Activated naive CD4-positive, alpha-beta T cell (primary cell): ENCODE measurements at places on chromosomes 1 and 21.

DNA sequence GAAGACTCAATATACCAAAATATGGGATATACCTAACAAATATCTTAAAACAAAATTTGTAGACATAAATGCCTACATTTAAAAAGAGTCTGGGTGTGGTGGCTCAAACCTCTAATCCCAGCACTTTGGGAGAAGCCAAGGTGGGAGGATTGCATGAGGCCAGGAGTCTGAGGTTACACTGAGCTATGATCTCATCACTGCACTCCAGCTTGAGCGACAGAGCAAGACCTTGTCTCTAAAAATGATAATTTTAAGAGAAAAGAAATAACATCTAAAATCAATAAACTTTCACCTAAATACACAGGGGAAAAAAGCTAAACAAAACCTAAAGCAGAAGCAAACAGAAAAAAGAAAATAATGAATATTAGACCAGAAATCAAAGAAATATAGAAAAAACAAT, 102.7 kb upstream of the PBX1 start:
- no peak for DNase-seq

DNA sequence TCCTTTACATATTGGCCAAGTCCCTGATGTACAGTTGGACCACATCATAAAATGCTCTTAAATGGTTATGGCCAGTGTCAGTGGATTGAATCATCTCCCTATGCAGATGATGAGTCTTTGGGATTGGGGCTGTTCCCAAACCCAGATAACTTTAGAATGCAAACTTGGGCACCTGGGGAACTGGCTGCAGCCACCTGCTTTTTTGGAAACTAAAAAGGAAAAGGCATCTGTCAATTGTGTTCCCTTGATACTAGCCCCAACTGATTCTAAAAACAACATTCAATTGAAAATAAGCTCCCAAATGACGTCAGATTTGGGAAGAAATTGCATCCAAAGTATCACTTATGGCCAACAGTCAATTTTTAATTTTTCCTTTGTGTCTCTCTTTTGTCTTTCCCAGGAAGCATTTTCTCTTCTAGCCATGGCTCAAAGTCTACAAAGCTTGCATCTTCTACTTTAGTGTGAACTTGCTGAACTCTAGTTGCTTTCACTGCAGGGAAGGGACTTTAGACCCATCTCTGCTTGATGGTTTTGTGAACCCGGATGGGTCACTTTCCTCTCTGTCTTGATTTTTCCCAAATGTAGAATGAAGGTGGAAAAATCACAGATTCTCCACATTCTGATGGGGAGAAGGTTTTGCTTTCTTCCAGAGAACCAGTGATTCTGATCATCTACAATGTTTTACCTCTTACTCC, 402.3 kb upstream of the USP24 start:
- DNase-seq = no peak

DNA sequence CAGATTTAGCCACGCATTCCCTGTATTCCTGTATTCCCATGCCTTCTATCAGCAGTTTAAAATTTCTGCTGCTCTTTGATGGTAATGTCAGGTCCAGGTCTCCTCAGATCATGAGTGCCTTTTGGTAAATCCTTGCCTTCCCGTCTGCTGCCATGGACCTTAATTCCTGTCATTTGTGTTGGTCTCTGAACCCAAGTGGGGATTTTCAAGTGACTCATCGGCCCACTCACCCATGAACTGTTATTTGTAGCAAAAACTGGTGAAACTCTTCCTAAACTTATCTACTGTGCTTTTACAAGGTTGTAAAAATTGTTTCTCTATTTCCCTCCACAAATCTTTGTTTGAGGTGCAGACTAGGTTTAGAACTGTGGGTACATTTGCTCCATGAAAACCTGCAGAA, 47.4 kb downstream of the ACTN2 start:
- no peak for DNase-seq

GRCh38 chr1:184465489-184466146, 78.8 kb downstream of the C1orf21 start:
- no peak for DNase-seq

- DNase-seq = no peak
These were observed 75.5 kb downstream of the JAK1 start for GRCh38 chr1:64890699-64891447.

DNA sequence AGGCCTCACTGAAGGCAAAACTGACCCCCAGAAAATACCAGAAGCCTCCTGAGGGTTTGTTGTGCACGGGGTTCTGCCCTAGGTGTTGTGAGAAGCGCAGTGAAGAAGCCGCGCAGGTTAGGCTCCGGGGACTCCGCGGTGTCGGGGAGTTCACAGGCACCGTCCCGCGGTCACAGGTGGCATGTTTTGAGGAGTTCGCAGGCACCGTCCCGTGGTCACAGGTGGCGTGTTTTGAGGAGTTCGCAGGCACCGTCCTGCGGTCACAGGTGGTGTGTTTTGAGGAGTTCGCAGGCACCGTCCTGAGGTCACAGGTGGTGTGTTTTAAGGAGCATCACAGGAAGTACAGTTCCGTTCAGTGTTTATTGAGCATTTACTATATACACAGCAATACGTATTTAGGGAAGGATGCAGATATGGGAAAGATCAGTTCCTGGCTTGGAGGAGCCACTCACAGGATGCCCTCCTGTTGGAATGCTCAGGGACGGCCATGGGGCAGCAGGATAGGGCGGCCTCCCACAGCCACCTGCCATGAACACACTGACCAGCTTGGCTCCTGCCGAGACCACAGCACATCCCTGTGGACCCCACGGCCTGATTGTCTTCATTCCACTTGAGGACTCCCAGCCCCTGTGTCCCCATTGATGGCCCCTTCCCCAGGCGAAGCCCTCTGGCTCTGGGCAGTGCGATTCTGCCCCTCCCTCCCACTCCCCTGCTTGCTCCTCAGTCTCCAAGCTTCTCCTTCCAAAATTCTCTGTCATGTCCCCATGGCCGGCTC, 86.0 kb upstream of the VAMP3 start:
- DNase-seq = no peak

GRCh38 chr1:94068999-94069918, 51.7 kb downstream of the ABCA4 start:
- DNase-seq = no peak

- DNase-seq = no peak
These were observed 28.8 kb downstream of the VANGL2 start for GRCh38 chr1:160429125-160429561.

GRCh38 chr21:44052071-44052829, 40.1 kb downstream of the TRAPPC10 start:
- DNase-seq = no peak

GRCh38 chr1:15804060-15804459, 3.4 kb downstream of the UQCRHL start:
- DNase-seq = no peak

DNA sequence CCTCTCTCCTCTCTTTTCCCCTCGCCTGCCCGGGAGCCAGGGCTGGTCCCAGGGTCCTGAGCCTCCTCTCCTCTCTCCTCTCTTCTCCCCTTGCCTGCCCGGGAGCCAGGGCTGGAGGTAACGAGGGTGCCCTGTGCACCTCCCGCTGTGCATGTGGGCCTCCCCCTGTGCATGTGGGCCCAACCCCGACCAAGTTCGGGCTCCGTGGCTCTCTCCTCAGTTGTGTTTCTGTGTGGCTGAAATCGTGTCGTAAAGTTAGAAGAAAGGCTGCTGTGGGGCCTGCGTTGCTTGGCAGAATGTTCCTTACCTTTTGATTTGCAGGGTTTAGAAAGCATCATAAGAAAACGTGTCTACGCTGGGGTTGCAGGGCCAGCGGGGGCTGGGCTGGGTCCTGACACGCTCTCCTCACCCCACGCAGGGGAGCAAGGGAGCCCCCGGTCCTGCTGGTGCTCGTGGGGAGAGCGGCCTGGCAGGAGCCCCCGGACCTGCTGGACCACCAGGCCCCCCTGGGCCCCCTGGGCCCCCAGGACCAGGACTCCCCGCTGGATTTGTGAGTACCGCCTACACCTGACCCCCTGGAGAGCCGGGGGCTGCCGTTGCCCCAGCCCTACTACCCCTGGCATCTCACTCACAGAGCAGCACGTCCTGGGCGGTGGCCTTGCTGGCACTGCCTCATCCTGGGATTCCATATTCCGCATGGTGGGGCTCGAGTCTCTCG, 55.6 kb downstream of the SLC19A1 start:
- no peak for DNase-seq

- DNase-seq = no peak
These were observed 43.4 kb upstream of the COL6A2 start for GRCh38 chr21:46054451-46054881.

- DNase-seq = no peak
These were observed 228.5 kb downstream of the CACNA1E start for GRCh38 chr1:181711820-181712219.

- DNase-seq = no peak
These were observed 5.3 kb downstream of the IGSF9 start for GRCh38 chr1:159940006-159940620.

GRCh38 chr1:208541225-208541855, 297.2 kb upstream of the PLXNA2 start:
- DNase-seq = no peak

DNA sequence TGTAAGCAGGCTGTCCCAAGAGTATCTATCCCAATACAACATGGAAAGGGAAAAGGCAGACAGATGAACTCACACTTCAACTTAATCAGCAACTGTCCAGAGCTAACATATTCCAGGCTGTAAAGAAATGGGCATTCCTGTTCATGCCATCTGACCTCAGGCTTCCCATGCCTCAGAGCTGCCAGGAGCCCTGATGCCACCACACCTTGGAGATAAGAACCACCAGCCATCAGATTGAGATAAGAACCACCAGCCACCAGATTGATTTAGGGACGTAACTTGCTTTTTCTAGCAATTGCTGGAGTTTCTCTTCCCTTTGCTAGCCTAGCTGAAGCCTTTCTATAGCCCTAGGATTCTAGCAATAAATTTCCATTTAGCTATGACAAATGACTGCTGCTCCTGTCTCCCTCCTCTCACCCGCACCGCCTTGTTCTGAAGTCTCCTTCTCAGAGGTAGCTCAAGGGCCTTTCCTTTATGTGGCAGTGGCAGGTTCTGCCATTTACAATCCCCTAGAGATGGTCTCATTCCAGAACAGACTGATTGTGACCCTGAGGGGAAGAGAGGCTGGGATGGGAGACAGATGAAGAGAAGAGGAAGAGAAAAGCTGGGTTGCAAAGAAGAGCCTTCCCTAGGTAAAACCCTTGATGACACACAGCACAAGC, 88.0 kb upstream of the CTTNBP2NL start:
- no peak for DNase-seq
